ENCODE measurements at places on chromosomes 4 and X.

- DNase-seq, result no peak
Measured at GRCh38 chr4:15696866-15697265, 6.0 kb upstream of the BST1 start.

- no peak for DNase-seq
Measured at GRCh38 chrX:30830326-30830943, 58.6 kb downstream of the TAB3 start.

GRCh38 chr4:123259676-123260646 lies 136.6 kb upstream of the SPRY1 start:
- DNase-seq, result no peak

GRCh38 chrX:78712336-78712735 lies 35.2 kb upstream of the LPAR4 start:
- DNase-seq, result no peak

GRCh38 chr4:121827853-121828252 lies 4.2 kb upstream of the CCNA2 start:
- no peak for DNase-seq

GRCh38 chr4:77093401-77093800 lies 17.6 kb upstream of the CCNI start:
- DNase-seq, result no peak

- no peak for DNase-seq
Measured at GRCh38 chr4:24853142-24853541, 57.8 kb downstream of the SOD3 start.

DNA sequence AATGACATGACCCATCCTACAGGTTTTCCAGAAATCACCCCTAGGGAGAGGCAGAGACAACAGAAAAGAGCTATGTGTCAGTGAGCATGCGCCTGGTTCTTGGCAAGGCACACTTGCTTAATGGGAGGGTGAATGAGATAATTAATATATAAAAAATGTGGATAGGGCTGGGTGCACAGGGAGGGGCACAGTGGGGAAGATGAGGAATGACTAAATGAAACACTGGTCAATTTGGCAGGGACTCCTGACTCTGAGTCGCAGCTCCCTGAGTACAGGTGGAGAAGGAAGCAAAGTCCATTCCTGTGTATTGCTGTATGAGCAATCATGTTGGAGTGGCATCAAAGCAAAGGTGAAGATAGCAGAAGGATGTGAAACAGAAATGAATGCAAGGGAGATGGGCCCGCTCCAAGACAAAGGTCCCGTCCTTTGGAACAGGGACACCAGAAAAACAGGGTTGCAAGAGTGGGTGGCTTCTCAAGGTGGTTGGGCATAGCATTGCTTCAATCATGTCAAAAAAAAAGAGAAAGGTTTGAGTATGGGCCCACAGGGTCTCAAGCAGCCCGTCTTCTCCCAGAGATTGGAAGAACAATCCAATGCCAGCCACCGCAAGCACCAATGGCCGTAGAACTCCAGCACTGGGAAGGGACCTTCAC lies 278.4 kb upstream of the AGTR2 start:
- DNase-seq, result no peak

DNA sequence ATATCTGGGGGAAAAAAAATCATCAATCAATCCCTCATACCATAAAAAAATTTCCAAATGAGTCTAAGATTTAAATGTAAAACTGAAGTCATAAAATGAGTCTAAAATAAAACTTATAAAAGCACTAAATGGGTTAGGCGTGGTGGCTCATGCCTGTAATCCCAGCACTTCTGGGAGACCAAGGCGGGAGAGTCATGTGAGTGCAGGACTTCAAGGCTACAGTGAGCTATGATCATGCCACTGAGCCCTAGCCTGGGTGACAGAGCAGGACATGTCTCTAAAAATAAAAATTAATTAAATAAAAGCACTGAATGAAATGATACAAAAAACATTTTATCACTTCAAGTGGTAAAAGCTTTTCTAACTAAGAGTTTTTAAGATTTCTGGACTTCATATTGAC lies 83.3 kb downstream of the LRBA start:
- no peak for DNase-seq

DNA sequence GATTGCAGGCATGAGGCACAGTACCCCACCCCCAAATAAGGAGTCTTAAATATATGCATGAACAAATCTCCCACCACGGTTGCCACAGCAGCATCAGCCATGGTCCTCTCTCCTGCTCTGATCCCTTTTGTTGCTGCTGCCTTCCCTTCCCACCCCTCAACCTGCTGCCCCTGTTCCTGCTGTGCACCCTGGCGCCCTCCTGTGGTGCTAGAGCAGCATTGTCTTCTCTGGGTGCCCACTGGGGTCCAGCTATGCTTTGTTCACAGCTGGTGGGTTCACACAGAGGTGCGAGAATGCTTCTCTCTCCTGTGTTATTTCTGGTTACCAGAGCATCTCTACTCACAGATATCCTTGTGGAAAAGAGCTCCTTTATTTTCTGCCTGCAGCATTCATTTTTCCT lies 116.2 kb downstream of the GATB start:
- no peak for DNase-seq

DNA sequence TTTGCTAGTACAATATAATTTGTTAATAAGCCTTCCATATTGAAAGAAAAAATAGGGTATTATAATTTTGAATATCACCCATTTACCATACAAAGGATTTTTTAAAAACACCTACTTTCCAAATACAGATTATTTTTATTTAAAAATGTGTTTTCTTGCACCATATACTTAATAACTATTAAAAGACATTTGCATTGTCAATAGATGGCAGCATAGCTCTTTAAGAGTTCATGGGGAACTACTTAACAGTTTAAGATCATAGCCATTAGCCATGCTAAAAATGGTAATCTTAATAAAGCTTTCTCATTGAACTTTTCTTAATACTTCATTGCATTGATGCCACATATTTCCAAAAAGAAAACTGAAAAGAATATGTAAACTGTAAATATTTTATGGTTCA lies 1995.9 kb downstream of the C4orf33 start:
- DNase-seq, result no peak

GRCh38 chr4:99685234-99685633 lies 27.6 kb upstream of the C4orf54 start:
- no peak for DNase-seq

GRCh38 chrX:44382871-44383270 lies 39.4 kb upstream of the EFHC2 start:
- no peak for DNase-seq

- DNase-seq, result no peak
Measured at GRCh38 chrX:148422526-148422925, 77.9 kb upstream of the AFF2 start.

GRCh38 chr4:100082852-100083251 lies 107.4 kb downstream of the DDIT4L start:
- no peak for DNase-seq

DNA sequence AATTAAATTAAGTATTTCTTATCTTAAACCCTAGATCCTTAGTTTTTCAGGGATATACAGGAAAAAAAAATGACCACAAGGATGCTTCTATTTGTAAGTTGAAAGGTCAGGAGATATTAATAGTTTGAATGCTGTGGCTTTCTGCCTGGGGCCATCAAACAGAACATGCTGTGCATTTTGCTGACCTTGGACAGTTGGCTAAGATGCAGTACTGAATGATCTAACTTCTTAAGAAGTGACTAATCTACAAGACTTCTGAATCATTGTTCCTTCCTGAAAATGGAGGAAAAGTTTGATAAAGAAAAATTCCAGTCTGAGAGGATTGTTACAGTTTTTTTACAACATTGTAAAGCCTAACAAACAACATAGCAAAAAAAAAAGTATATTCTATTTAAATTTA lies 237.8 kb upstream of the JADE1 start:
- no peak for DNase-seq

- DNase-seq, result no peak
Measured at GRCh38 chrX:45007598-45007997, 134.6 kb downstream of the KDM6A start.

DNA sequence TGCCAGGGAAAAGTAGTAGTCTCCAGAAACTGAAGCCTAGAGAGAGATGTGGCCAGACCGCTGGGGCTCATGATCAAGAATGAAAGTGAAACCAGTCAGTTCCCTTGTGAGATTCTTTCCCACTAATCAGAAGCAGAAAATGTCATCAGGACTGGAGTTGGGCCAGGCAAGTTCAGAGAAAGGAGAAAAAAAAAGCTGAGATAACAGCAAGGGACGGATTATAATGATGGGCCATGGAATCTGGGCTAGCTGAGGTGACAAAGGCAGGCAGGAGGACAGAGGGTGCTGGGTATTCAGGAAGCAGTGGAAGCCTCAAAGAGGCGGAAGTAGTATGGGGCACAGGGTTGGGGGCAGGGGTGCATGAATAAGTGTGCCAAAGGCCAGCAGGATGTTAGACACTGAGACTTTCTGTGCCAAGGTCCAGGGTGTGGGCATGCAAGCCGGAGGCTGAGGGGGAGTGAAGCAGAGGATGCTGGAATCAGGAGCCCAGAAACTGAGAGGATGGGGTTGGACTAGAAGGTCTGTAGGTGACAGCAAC lies 2.5 kb downstream of the CXorf38 start:
- no peak for DNase-seq

GRCh38 chrX:101658661-101659491 lies 774 bp downstream of the ARMCX2 start:
- peak; percentile 28 for DNase-seq

- no peak for DNase-seq
Measured at GRCh38 chr4:118280501-118281218, 72.1 kb downstream of the PRSS12 start.

DNA sequence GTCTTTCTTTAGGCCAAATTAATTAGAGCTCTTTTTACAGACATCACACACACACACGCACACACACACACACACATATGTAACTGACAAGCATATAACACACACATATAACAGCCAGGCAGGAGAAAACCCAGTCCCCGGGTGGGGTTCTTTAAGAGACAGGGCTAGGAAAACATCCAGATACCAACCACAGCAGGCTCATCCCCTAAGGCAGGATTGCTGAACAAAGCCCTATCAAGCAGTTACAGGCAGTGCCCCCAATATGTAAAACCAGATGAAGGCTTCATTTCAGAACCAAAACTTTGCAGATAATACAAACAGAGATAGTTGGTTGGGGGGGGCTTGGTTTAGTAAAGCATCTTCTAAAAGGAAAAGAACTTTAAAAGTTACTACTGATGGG lies 18.0 kb upstream of the FAM47E start:
- no peak for DNase-seq

- DNase-seq, result no peak
Measured at GRCh38 chrX:78753571-78753970, 6.1 kb downstream of the LPAR4 start.

GRCh38 chrX:11329021-11329420 lies 35.8 kb downstream of the AMELX start:
- DNase-seq, result no peak

DNA sequence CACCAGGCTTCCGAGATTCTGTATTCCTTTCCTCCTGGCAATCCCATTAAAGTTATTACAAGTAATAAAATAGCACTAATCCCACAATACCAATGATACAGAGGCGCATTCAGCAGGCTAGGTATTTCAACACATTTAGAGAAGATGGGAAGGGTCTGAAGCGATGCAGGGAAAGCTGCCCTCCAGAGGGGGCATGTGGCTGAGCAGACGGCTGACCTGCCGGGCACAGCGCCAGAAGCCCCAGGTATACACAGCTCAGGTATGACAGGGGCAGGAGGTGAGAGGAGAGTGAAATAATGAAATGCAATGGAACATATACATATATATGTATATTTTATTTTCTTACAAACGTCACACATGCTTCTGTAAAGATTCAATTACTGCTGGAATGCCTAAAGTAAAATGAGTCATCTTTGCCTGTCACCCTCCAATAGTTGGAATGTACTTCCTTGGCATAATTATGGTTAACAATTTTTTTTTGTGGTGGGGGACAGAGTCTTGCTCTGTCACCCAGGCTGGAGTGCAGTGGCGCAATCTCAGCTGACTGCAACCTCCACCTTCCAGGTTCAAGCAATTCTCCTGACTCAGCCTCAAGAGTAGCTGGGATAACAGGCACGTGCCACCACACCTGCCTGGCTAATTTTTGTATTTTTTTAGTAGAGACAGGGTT lies 21.3 kb upstream of the CDKN2AIP start:
- no peak for DNase-seq

Measured in activated CD4-positive, CD25-positive, alpha-beta regulatory T cell treated with anti-CD3 and anti-CD28 coated beads, Interleukin-2, amount 50 U/mL, for 16 hours (primary cell).